Amniotic stem cell (primary cell): ENCODE measurements at places on chromosomes 7 and 10.

GRCh38 chr10:67793313-67793712 is 44.7 kb downstream of the DNAJC12 start:
- DNase-seq = no peak

GRCh38 chr10:90665905-90666662 is 191.8 kb downstream of the HTR7 start:
- no peak for DNase-seq

DNA sequence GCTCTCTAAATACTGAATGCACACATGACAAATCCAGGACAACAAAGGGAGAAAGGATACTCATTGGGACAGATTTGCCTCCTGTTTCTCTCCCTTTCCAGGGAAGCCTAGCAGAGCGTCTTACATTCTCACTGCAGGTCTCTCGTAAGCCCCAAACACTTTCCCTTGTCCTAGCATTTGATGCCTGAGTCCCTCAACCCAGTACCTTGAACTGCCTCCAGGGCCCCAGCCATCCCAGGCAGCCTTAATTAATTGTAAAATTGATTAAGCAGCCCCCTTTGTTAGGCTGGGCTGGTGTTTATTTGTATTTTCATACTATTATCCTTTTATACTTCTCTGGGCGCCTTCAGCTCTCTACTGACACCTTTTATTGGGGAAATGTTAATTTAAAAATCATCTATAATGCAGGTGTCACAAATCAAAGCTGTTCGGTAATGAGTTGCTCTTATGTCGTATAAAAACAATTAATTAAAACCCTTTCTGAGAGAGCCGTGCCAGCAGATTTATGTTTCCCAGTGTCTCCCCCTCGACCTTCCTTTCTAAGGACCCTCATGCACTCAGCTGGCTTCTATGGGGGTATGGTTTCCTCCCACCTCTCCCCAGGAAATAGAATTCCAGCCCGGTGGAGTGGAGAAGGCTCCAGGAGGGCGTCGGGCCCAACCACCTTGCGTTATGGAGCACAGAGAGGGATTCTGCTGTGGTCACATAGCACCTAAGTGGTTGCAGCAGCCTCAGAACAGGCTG is 243.8 kb downstream of the RPS24 start:
- no peak for DNase-seq

- DNase-seq = no peak
Observed at GRCh38 chr7:103914147-103914899, 75.1 kb downstream of the RELN start.

- no peak for DNase-seq
Observed at GRCh38 chr7:135800560-135800959, 51.9 kb upstream of the FAM180A start.

DNA sequence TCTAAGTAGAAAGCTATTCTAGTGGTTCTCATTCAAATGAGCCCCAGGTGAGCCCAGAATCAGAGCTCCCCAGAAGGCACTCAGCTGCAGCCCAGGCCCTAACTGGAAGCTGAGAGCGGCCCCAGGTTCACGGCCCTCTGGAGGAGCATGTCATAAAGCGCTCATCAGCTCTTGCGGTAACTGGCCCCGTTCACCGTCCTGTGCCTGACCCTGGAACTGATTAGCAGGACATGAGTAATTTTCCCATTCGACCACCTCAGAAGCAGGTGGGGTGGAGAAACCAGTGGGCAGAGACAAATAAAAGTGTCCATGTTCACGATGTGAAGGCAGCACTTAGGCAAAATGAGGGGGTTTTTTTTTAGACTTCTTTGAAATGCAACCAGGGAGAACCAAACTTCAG is 136.1 kb upstream of the LYZL2 start:
- DNase-seq = no peak

DNA sequence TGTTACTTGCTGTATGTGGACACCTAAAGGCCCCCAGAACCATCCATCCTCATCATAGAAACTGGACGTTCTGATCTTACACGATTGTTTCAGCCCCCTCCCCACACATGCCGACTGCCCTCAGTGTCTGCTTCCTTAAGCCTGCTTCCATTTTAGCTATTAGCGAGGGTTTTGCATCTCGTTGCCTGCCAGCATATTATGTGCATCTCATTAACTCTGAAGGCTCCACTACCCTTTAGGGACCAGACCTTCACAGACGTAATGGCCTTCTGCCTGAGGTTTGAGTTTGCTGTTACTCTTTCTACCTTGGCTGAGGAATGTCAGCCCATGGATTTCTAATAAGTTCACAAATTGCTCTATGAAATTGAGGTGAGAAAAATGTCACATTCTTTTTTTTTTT is 53.9 kb upstream of the LRGUK start:
- no peak for DNase-seq

DNA sequence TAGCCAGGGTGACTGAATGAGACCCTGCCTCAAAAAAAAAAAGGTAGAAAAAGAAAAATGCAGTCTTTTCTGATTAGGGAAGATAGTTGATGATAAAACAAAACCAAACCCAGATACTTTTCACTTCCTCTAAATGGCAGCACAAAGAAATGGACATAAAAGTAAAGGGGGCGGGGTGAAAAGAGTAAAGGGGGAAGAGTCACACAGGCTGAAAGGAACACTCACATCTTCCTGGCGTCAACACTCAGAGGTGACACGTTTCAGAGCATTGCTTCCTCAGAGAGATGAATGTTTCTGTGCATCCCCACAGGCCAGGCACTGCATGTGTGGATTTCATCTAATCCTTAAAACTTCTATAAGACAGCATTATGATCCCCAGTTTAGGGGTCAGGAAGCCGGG is 81.2 kb downstream of the HIPK2 start:
- DNase-seq = no peak

GRCh38 chr7:12531784-12532183 is 38.7 kb upstream of the SCIN start:
- no peak for DNase-seq

DNA sequence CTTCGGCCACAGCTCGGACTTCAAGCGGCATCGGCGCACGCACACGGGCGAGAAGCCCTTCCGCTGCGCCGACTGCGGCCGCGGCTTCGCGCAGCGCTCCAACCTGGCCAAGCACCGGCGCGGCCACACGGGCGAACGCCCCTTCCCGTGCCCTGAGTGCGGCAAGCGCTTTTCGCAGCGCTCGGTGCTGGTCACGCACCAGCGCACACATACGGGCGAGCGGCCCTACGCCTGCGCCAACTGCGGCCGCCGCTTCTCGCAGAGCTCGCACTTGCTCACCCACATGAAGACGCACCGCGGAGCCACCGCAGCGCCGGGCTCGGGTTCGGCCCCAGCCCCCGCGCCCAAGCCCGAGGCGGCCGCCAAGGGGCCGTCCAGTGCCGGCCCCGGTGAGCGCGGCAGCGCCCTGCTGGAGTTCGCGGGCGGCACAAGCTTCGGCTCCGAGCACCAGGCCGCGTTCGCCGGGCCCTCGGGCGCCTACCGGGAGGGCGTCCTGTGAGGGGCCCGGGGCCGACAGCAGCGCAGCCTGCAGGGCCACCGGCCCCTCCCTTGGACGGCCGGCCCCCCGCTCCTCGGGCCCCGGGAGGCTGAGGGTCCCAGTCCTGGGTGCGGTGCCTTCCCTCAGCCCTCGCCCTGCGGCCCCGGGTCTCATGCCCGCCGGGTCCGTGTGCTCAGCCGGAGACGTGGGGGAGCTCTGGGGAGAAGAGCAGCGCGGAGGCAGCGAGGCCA is 17.2 kb downstream of the ZNF316 start:
- no peak for DNase-seq

GRCh38 chr7:109126404-109127050 is 556.9 kb downstream of the DNAJB9 start:
- no peak for DNase-seq

DNA sequence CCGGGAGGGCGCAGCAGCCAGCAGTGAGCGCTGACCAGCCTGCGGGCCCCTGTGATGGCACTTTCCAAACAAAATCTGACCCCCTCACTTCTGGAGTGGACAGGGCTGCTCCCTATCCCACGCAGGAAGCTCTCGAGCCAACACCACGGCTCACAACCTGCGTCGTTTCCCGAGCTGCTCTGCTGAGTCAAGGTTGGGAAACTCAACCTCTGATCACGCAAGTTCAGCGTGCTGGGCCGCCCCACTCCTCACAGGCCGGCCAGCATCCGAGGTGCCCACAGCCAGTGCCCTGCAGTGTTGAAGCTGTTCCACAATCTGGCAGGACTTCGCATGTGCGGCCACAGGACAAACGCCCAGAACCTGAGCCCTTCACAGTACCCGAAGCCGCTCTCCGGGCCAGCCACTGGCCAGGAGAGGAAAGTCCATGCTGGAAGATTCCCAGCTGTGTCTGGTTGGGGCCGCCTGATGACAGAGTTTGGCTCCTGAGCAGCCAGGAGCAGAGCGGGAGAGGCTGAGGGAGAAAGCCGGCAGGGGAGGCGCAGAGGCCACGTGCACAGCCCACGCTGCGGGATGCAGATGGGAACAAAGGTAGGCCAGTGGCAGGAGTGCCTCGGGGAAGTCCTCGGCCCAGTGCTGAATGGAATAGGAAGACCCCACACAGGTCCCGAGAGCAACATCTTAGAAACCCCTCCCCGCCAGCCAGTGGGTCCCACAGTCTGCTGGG is 263.3 kb upstream of the TCERG1L start:
- DNase-seq = no peak

GRCh38 chr7:27242555-27243339 is at the start of gene EVX1:
Gene EVX1 (plus strand): TSS chr7:27242802. CDS start chr7:27243031, 229 bp downstream.
- no peak for DNase-seq

GRCh38 chr10:112956631-112957350 is 6.7 kb downstream of the TCF7L2 start:
- no peak for DNase-seq
